NCI-H526 treated with DMSO at 0.1 percent for 48 hours (cell line): ENCODE measurements at places on chromosomes 1 and 21.
A peak's percentile ranks its signal among the peaks of the same experiment; 100 is the strongest.

DNA sequence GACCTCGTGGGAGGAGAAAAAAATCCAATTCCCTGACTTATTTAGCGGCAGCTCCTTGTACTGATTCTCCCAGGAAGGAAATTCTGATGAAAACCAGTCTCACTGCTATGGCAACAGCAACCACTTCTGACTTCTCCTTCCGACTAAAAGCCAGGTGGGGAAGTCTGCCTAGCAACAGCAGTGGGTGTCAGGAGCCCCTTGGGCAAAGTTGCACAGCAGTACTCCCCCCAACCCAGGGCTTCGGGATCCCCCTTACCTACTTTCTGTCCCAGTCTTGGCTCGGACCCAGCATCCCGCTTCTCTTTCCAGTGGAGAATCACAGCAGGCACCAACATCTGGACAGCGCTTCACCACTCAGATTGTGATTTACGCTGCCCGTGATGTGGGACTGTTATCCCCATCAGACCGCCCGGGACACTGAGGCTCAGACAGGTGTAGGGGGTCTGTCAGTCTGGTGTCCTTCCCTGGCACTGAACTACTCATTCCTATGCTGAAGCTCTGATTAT lies 24.6 kb downstream of the NKAIN1 start:
- DNase-seq: no peak

- DNase-seq: no peak
Observed at GRCh38 chr1:186965847-186966246, 137.1 kb downstream of the PLA2G4A start.

GRCh38 chr1:108880850-108881249 lies 4.1 kb downstream of the GPSM2 start:
- no peak for DNase-seq

GRCh38 chr1:51088474-51088873 lies 13.6 kb upstream of the C1orf185 start:
- no peak for DNase-seq

- DNase-seq: no peak
Observed at GRCh38 chr1:179788259-179788658, 45.2 kb downstream of the FAM163A start.

DNA sequence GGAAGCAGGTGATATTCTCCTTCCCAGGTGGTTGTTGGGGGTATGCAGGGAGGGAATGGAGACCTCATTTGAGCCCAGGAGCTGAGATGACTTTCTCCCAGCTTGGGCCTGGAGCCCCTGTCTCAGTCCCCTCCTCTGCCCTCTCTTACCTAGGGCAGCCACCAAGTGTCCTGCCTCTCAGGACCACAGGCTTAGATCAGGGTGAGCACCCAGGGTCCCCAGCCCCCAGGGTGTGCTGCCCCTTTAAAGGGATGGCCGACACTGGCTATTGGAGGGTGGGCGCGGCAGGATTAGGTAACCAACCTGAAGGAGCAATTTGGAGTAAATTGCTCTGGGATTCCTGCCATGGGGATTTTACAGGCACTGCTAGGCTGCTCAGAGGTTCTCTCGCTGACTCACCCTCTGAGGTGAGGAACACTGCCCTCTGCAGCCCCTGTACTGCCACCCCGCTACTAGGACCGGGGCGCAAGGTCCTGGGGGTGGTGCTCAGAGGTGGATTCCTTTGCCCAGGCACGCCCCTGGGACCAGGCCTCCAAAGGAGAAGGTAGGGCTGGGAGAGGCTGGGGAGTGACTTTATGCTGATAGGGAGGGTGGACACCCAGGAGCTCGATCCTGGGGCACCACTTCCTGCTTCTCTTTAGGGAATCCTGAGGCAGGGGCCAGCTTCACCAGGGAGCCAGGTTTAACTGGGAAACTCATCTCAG lies 1.5 kb downstream of the RPS6KA1 start:
- DNase-seq: peak; percentile 21

- no peak for DNase-seq
Observed at GRCh38 chr1:247638781-247639180, 33.4 kb downstream of the OR2G3 start.

- no peak for DNase-seq
Observed at GRCh38 chr1:215131291-215131690, 48.8 kb downstream of the KCNK2 start.

DNA sequence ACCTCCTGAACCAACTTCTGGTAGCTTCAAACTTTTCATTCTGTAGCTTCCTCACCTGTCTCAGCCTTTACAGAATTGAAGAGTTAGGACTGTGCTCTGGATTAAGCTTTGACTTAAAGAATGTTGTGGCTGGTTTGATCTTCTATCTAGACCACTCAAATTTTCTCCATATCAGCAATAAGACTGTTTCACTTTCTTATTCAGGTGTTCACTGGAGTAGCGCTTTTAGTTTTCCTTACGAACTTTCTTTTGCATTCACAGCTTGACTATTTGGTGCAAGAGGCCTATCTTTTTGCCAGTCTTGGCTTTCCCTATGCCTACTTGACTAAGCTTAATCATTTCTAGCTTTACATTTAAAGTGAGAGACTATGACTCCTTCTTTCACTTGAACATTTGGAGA lies 31.5 kb downstream of the FGGY start:
- no peak for DNase-seq

DNA sequence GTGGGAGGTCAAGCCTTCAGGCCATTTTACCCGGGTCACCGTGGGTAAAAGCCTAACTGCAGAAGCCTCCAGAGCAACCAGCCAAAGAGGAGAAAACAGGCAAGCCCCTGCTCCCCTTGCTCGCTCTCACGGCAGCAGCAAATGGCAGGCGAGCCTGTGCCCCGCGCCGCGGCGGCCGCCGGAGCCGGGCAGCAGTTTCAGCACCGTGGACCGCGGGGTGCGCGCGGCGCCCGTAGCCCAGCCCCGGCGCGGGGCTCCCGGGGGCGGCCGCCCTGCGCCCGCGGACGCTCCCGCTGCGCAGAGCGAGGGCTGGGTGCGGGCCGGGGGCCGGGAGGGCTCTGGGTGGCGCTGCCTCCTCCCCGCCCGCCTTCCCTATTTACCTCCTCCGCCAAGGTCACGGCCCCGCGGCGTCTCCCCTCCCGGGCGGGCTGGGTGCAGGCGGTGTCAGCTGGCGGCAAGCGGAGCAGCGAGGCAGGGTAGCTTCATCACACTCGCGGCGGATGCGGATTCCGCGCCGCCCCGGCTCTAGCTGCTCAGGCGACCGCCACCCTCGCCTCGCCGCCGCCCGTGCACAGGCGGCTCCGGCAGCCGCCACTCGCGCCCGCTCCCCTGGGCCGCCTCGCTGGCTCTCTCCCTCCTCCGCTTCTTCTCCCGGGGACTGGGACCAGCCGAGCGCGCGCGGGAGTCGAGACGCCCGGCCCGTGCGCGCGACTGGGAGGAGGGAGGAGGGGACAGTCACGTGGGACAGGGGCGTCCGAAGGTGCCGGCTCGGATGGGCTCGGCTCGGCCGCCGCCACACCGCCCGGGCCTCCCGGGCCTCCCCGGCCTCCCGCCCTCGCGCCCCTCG lies at the start of gene RGS7:
TSS of gene RGS7 (minus strand) at position 687 of the 847 bp plus-strand sequence.
- DNase-seq: no peak

GRCh38 chr1:204398197-204399125 lies 13.2 kb downstream of the PPP1R15B start:
- peak; percentile 81 for DNase-seq

GRCh38 chr21:41933313-41934079 lies 20.3 kb downstream of the C2CD2 start:
- DNase-seq: no peak

DNA sequence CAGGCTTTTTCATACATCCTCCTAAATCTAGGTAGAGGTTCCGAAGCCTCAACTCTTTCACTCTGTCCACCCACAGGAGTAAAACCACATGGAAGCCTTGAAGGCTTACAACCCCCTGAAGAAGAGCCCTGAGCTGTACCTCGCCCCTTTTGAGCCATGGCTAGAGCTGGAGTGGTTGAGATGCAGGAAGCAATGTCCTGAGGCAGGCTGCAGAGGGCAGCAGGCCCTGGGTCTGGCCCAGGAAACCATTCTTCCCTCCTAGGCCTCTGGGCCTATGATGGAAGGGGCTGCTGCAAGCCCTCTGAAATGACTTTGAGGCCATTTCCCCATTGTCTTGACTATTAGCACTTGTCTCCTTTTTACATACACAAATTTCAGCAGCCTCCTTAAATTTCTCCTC lies 1503.0 kb downstream of the KCNT2 start:
- DNase-seq: no peak

DNA sequence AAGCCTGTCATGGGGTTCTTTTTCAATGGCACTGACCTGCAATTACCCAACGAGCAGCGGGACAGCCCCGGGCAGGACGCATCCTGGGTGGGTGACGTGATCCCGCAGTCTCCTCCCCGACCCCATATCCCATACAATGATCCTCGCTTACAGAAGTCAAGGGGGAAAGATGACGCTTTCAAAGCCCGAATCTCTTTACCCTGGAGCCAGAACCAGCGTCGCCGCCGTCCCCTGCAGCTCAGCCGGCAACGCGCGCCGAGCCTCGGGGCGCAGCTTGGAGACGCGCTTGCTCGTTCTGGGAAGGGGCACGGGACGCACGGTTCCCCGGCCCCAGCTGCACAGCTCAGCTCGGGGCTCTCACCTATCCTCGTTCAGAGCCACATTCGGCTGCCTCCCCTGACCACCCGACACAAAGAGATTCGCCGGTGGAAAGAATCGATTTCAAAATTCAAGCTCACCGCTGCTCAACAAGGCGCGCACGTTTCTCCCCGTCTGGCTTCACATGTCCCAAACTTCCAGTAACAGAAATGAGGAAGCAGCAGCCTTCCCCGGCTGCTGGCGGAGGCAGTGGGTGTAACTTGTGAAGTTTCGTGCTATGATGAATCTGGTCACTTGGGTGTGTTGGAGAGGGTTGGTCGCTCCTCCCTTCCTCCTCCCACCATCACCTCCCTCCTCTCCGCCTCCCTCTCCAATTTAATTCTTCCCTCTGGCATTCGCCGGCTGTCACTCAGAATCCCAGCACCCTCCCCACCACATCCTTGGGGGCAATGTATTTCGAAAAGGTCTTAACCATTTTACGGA lies at the start of gene TIAM1:
TSS of gene TIAM1 (minus strand) at position 582 of the 801 bp plus-strand sequence. CDS start 77,289 bp downstream, outside the sequence.
- DNase-seq: peak; percentile 16

GRCh38 chr1:226541631-226542622 lies 6.6 kb upstream of the STUM start:
- DNase-seq: no peak

- DNase-seq: no peak
Observed at GRCh38 chr1:23791516-23792047, 637 bp downstream of the LYPLA2 start.

DNA sequence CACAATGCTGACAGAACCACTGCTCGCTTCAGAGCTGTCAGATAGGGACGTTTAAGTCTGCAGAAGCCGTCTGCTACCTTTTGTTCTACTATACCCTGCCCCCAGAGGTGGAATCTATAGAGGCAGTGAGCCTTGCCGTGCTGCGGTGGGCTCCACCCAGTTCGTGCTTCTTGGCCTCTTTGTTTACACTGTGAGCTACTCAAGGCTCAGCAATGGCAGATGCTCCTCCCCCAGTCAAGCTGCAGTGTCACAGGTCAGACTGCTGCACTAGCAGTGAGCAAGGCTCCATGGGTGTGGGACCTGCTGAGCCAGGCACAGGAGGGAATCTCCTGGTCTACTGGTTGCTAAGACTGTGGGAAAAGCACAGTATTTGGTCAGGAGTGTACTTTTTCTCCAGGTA lies 47.1 kb downstream of the LEPR start:
- DNase-seq: peak; percentile 58

DNA sequence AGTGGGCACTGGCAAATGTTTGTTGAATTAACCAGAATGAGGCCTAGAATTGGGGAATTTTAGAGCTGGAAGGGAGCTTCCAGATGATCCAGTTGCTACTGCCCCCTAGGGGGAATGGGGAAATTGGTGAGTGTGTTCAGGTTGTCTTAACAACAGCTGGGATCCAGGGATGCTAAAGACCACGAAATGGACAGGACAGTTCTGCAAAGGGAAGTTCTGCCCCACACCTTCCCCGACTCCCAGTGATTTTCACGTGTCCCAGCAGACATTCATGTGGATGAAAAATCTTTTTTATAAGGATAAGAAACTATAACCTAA lies 33.9 kb downstream of the TRIM62 start:
- no peak for DNase-seq

GRCh38 chr21:45818276-45818903 lies 163.2 kb upstream of the COL6A1 start:
- no peak for DNase-seq

DNA sequence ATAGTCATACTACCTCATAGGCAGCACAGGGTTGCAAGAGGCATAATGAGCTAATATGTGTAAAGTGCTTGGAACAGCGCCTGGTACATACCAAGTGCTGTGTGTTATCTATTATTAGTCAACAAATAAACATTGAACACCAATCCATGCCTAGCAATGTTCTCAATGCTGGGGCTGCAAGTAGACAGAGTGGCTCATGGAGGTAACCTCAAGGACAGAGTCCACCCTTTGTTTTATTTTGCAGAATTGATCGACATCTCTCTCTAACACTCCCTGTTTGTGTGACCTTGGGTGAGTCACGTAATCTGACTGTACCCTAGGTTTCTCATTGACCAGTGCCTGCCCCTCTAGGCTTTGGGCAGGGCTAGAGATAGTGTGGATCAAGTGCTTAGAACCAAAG lies 164.0 kb upstream of the KLHDC7A start:
- no peak for DNase-seq

DNA sequence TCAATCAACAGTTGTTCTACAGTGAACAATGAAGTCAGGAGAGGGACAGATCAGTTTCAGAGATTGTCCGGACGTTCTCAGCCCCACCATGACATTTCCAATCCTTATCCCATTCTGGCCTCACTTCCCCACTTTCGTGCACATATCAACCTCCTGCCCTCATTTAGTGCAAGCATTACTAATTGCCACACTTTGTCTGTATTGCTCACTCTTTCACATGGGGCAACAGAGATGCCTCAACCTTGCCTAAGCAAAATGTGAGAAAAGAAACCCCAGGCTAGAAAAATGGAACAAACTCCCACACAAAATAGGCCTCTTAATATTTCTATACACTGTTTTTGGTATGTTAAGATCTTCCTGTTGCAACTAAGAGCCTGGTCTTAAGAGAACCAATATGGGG lies 8.9 kb upstream of the RGS1 start:
- no peak for DNase-seq

DNA sequence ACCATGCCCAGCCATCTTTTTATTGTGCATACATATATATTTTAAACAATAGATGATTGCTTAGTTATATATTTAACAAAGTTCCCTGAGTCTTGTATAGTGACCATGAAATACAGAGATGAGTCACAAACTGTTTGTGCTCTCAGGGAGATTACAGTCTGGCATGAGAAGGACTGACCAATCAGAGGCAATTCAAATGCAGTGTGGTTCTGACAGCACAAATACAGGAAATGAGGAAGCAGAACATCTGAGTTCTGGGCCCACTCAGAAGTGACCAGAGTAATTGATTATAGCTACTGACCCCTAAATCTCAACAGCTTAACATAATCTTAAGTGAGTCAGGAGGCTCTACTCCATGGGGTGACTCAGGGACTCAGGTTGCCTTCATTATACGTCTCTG lies 534.5 kb downstream of the OMA1 start:
- no peak for DNase-seq
